ENCODE measurements at places on chromosomes 1 and 21.

- DNase-seq: no peak
Measured at GRCh38 chr1:118158924-118159323, 26.1 kb downstream of the SPAG17 start.

DNA sequence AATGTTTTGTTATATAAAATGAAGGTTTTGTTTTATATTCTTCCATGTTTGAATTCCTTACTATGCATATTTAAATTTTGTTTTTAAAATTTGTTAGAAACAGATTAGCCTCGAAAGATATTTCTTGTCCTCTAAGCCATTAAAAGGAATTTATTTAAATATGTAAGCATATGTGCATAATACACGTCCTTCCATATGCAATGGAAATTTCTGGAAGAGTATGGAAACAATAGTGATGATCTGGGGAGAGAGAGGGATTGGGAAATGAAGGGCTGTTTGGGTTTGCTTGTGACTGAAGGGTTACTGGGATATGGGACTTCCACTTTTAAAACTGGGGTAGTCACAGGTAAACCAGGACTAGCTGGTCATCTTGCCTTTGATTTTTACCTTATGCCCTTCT lies 21.1 kb downstream of the ECHDC2 start:
- DNase-seq: no peak

GRCh38 chr1:22959545-22960360 lies 12.9 kb downstream of the LACTBL1 start:
- no peak for DNase-seq

- DNase-seq: no peak
Measured at GRCh38 chr1:43550598-43551246, 20.0 kb downstream of the PTPRF start.

- DNase-seq: no peak
Measured at GRCh38 chr1:151342021-151342420, 5.0 kb downstream of the RFX5 start.

DNA sequence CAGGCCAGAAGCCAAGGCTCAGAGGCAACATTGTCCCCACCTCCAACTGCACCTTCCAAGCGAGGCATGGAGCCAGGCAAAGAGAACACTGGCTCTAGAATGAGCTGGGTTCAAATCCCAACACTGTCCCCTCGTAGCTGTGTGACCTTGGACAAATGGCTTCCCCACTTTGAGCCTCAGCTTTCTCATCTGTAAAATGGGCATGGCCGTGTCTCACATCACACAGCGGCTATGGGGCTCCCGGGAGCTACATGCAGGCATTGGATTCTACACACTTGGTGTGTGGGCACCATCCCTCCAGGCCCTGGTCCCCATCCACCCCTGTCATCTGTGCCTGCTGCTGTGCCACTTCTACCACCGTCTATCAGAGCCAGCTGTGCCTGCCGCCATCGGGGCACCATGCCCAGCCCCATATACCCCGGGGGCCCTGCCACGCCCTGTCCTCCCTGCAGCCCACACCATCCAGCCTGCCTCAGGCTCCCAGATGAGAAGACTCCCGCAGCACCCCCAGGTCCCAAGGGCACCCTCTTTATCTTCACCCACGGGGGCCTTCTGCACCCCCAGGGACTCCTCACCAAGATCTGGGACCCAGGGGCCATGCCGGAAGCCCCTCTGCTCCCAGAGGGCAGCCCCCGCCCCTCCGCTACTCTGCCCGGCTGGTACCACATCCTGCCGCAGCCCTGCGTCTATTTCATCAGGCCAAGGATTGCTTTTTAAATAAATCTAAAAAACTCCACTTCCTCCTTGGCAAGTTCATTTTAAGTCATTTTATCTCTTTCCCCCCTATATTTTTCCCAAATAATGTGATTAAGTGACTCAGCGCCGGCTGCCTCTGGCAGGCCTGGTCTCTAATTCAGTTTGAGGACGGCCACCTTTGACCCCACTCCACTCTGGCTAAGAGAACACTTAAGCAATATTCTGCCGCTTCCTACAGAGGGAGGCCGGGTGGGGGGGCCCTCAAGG lies 107.8 kb upstream of the TARDBP start:
- DNase-seq: peak; percentile 33

- no peak for DNase-seq
Measured at GRCh38 chr1:225980005-225980836, 18.9 kb downstream of the SDE2 start.

- no peak for DNase-seq
Measured at GRCh38 chr1:239228451-239228850, 157.9 kb upstream of the CHRM3 start.

DNA sequence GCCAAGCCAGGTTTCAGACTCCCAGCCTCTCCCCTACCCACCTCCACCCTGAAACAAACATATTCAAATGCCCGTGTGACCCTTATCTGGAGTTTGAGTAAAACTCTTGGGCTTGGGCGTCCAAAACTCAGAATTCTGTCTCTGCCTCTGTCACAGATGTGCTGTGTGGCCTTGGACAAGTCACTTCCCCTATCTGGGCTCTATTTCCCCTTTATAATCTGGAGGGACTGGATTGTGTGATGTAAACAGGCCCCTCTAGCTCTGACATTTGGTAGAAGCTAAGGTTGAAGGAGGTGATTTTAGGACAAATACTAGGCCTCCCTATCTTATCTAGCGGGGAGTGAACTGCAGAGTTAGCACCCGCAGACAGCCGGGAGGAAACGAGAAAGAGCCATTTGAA lies 67.5 kb downstream of the IGSF21 start:
- no peak for DNase-seq

DNA sequence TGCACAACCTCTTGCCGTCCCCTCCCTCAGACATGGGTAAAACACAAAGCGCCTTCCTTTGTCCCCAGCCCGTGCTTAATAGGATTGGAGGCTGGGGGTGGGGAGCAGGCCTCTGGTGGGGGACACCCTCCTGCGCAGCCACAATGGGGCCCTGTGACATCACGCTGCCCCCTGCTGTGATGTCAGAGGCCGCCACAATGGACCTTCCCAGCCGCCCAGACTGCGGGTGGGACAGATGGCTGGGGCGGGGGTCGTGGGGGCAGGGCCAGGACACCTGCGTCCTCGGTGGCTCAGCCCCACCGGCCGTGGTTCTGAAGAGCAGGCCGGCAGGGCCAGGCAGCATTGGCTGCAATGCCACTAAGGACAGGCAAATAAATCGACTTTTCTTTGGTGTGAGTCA lies 39.9 kb downstream of the EPHA2 start:
- no peak for DNase-seq

DNA sequence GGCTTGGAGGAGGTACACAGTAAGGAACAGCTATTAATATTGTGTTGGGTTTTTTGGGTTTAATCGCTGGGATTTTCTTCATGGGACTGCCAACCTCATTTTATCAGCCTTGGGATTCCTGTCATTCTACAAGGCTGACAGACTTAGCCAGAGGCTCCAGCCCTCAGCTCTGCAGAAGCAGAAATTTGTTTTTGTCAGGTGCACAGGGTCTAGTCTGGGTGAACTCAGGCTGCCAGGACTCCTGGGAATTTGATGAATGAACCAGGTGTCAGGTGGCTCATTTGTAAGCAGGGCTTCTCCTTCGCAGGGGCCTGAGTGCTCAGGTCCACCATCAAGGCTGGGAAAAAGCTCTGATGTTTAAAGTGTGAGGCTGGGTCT lies 11.5 kb upstream of the ZNF362 start:
- no peak for DNase-seq

DNA sequence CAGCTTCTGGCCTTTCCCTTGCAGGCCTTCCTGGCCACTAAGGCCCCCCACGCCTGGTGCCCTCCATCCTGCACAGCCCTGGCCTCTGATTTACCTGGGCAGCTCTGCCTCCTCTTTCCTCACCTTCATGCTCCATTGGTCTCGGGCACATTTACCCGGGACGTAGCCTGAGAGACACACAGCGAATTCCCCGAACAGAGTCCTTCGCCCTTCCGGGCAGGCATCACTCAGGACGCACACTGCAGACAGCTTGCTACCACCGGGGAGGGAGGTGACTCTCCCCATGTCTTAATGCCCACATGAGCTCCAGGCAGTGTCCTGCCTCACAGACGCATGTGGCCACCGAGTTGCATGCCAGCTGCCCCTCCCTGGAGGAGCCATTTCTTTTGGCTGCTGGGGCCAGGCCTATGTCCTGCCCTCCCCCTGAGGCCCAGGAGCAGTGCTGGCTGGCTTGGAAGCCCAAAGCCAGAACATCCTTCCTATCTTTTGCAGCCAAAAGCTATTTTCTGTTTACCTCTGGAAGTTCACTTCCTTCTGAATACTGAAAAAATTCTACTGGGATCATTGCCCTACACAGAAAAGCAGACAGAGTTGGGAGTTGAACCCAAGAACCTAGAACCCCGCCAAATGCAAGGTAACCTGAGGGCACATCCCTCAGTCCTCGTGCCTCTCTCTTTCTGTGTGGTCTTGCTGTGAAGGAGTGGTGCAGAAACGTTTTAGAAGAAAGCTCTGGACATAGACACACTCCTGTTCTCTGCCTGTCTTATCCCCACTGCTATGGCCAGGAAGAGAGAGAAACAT lies 209.5 kb downstream of the TOMM20 start:
- DNase-seq: no peak

DNA sequence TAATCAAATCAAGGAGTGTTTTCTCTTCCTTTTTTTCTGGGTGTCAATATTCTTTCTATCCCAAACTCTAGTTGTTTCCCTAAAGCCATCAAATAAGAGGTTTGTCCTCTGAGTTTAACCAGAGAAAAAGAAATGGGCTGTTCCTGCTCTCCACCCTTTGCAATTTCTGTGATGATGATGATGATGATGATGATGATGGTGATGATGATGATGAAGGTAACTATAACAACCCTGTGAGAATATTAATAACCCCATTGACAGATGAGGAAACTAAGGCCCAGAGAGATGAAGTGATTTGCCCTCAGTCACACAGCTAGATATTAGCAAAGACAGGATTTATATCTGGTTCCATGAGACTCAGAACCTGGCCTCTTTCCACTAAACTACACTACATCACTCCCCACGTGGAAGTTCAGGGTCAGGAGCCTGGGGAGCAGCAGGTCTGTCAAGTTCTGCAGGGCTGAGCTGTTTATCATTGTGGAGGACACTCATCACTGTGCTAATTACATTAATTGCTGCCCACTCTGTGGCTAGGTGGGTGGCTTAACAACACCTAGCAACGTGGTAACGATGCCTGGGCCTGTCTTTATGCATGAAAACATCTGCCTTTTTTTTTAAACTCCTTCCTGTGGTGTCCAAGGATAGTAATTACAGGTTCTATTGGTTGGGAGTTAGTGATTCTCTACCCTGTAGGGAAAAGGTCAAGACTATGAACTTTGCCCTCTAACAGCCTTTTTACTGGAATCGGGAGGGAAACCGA lies 19.0 kb upstream of the JUN start:
- no peak for DNase-seq

DNA sequence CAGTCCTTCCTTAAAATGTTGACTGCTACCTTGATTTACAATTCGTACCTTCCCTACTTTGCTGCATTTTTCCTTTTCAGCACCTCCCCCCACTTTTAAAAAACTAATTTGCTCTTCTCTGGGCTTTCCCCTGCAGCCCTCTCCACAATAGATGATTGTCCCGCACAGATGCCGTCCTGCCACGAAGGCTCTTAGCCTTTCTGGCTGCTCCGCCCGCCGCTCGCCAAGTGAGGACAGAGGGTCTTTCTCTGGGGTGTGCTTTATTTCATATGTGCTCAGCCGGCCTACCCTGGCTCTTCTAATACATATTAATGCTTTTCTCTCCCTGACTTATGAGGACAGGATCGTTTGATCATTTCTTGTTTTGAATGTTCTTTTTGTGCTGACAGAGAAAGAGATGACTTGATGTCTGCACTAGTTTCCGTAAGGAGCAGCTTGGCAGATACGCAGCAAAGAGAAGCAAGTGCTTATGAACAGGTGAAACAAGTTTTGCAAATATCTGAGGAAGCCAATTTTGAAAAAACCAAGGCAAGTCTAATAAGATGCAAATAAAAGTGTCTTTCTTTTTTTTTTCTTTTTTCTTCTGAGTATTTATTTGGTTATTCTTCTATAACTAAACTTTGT lies 60.6 kb downstream of the SDCCAG8 start:
- DNase-seq: no peak

DNA sequence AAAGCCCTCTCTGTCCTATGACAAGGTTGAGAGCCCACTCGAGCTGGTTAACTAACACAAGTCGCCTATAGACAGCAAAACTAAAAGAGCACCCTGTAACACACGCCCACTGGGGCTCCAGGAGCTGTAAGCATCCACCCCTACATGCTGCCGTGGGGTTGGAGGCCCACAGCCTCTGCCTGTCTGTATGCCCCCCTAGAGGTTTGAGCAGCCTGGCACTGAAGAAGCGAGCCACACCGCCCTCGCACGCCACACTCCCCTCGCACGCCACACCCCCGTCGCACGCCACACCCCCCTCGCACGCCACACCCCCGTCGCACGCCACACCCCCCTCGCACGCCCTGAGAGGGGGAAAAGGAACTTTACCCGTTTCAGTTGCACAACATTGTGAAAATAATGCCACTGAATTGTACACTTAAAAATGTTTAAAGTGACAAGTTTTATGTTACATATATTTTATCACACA lies 13.2 kb upstream of the HMGCL start:
- peak; percentile 61 for DNase-seq

Measured in KG1 (cell line).